Ovary (tissue), 10 donors: ENCODE measurements at places on chromosomes 4 and X. TPM values are rescaled to one million over a fixed set of nuclear protein-coding genes. Genes with fewer than 3 reads are reported as not detected.
A peak's percentile ranks its signal among the peaks of the same experiment; 100 is the strongest.

DNA sequence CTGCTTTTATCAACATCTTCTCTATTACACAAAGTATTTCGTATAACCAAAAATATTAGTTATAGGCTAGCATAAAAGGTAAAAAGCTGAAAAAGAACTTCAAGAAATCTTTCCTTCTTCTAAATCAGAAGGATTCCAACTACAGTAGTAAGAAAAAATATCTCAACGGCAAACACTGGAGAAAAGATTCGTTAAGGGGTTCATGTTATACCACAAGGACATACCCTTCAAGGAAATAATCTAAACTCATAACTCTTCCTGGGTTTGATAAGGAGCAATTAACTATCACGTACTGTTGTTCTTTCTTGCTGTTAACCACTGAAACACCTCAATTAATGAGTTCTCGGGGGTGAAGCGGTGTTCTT, 1.5 kb downstream of the SMIM14 start:
- peaks cover 3% of the 10 kb centered on the region for H3K4me1 ChIP-seq
- peak overlapping the region; percentile 94 for H3K4me3 ChIP-seq
- H3K27me3 ChIP-seq: no peaks in the 10 kb centered on the region
- H3K36me3 ChIP-seq: no peaks in the 10 kb centered on the region

DNA sequence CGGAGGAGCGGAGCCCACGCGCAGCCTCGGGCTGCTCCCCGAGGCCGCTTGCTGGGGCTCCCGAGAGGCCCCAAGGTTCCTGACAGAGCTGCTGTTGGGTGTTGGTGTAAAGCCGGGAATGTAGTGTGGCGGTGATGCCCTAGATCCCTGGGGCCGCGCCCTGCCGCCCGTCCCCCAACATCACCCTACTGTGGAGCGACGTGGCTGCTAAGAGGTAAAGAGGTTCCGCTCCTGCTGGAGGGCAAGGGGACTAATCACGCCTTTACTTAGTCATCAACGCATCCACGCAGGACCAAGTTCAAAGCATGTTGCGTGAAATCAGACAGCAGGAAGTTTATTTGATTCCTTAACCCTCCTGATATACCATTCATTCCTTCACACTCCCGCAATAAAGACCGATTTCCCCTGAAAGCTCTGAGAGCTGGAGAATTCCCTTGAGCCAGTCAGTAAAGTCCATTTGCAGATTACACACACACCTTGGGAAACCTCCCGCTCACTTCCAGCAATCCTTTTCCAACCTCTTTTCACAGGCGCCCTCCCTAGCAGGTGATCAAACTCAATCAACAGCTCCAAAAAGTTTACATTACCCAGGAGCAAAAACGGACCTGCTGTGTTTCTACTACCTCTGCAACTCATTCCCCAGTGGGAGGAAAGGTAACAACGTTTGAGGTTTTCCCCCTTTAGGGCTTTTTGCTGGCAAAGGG, 579 bp upstream of the GABRA2 start:
- no peak overlapping the region for H3K27ac ChIP-seq
- H3K27me3 ChIP-seq: no peaks in the 10 kb centered on the region
- no peaks in the 10 kb centered on the region for H3K36me3 ChIP-seq
- no peak for DNase-seq
- peaks cover 8% of the 10 kb centered on the region for H3K4me1 ChIP-seq
- H3K4me3 ChIP-seq: peak overlapping the region; percentile 23

KIF4A gene
- 0.10 TPM for total RNA-seq

ARHGEF38 gene
- total RNA-seq: not detected

- H3K27ac ChIP-seq: no peak overlapping the region
- no peak for DNase-seq
- no peaks in the 10 kb centered on the region for H3K36me3 ChIP-seq
- H3K4me3 ChIP-seq: no peak overlapping the region
- no peaks in the 10 kb centered on the region for H3K4me1 ChIP-seq
Observed at GRCh38 chrX:964831-965416, 247.5 kb downstream of the CRLF2 start.

KLHL4 gene
- total RNA-seq: 11.4 TPM

GRCh38 chrX:9269134-9269533, 195.7 kb upstream of the TBL1X start:
- H3K36me3 ChIP-seq: no peaks in the 10 kb centered on the region
- H3K27me3 ChIP-seq: no peaks in the 10 kb centered on the region

GRCh38 chrX:154487518-154488290, 1.3 kb upstream of the UBL4A start:
- no peaks in the 10 kb centered on the region for H3K36me3 ChIP-seq
- H3K4me1 ChIP-seq: no peaks in the 10 kb centered on the region
- no peak overlapping the region for H3K4me3 ChIP-seq
- no peaks in the 10 kb centered on the region for H3K27me3 ChIP-seq
